ENCODE measurements at places on chromosomes 6 and 20.

- DNase-seq = no peak
Observed at GRCh38 chr6:14452567-14453527, 335.3 kb downstream of the CD83 start.

DNA sequence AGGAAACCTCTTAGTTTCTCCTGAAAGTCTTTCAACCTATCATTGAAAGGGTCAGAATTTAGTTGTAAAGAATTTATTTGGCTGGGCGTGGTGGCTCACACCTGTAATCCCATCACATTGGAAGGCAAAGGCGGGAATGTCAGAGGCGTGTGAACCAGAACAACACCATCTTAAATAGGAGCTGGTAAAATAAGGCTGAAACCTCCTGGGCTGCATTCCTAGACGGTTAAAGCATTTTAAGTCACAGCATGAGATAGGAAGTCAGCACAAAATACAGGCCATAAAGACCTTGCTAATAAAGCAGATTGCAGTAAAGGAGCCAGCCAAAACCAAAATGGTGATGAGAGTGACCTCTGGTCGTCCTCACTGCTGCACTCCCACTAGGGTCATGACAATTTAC, 29.6 kb downstream of the OR2B2 start:
- DNase-seq = no peak

DNA sequence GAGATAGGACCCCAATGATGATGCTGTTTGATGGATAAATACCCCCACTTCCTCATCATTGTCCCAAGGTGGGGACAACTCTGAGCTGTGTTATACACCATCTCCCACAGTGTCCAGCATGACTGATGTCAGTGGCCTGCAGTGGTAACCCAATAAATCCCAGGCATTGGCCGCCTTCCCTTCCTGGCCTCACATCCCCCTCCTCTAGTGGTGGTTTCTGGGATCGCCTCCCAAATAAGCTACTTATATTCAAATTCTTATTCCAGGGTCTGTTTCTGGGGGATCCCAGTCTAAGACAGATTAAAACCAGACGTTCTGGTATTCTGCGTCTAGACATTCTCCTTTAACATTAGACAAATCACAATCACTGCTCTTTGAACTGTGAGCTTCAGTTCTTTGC, 90.6 kb downstream of the SCP2D1 start:
- no peak for DNase-seq

DNA sequence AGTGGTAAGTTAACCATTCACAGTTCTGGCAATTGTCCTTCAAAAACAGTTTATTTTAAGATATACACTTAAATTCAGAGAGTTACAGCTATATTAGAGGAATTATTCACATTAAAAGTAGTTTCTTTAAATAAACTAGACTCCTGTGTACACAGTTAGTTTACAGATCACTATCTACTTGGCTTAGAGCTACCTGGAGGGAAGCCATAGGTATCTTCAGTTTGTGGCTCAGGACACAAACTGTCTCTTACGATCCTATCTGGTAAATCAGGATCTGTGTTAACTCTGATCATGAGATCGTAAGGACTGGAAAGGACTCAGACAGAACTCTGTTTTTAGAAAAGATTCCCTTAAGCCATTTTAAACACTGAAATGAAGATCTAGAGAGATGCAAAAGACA, 160.9 kb downstream of the REV3L start:
- DNase-seq = no peak

GRCh38 chr20:16072220-16072619, 501.0 kb downstream of the KIF16B start:
- DNase-seq = no peak

- no peak for DNase-seq
Observed at GRCh38 chr20:12715991-12716680, 292.6 kb upstream of the SPTLC3 start.
